AG08396 (cell line): ENCODE measurements at places on chromosomes 4 and X.

DNA sequence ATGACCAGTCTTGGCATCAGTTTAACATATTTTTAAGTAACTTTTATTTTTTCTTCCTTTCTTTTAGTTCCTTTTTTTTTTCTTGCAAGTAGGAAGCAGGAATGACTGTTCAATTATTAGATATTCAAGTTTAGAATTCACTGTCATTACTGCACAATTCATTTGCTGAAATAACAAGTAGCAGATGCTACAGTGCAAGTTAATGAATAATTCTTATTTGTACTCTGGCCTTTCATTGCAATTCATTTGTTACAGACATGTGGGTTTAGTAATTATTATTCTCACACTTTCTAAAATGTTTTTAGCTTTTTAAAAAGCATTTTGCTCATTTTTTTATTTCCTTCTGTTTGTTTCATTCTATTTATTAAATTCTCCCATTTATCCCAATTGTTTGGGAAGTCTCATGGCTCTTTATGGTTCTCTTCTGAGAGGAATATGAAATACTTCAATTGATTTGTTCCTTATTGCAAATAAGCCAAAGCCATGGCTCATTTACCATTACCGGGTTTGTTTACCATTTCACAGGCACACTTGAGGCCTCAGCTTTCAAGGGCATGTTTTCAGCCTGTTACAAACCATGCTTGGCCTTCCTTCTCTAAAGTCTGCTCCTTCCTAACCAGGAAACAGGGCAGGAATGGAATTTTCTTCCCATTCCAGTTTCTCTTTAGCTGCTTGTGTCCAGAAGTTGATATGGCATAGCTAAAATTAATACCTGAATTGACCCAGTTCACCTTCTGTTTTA is 4.6 kb upstream of the DCAF4L1 start:
- DNase-seq: no peak

DNA sequence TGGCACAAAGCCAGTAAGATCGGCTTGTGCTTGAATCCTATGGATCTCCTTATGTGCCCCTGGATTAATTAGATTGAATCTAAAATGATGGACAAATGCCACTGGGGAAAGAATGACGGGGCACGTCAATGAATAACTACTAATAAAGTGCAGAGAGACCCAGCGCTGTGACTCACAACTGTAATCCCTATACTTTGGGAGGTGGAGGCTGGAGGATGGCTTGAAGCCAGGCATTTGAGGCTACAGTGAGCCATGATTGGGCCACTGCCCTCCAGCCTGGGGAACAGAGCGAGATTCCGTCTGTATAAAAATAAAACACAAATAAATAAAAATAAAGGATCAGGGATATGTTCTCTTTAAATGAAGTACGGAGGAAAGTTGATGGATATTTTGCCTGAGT is 179.4 kb downstream of the DCHS2 start:
- DNase-seq: no peak

- no peak for DNase-seq
Observed at GRCh38 chr4:1226144-1226481, 22.8 kb downstream of the CTBP1 start.

DNA sequence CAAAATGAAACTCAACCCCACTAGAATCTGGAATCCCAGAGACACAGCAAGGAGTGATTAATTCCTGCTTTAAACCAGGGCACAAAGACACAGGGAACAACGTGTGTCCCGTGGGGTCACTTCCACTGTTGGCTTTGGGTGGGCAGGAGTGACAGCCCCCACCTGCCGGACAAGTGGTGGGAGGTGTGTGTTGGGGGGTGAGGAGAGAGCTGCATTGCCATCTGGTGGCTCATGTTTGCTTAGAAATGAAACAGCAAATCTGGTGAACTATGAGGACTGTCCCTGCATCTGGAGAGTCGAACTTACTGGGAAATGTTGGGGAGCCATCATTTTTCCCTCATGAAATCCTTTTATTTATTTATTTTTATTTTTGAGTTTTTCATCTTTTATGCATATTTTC is 75.9 kb upstream of the AFAP1 start:
- peak; percentile 49 for DNase-seq

GRCh38 chr4:138329506-138330070 is 87.4 kb upstream of the SLC7A11 start:
- no peak for DNase-seq

DNA sequence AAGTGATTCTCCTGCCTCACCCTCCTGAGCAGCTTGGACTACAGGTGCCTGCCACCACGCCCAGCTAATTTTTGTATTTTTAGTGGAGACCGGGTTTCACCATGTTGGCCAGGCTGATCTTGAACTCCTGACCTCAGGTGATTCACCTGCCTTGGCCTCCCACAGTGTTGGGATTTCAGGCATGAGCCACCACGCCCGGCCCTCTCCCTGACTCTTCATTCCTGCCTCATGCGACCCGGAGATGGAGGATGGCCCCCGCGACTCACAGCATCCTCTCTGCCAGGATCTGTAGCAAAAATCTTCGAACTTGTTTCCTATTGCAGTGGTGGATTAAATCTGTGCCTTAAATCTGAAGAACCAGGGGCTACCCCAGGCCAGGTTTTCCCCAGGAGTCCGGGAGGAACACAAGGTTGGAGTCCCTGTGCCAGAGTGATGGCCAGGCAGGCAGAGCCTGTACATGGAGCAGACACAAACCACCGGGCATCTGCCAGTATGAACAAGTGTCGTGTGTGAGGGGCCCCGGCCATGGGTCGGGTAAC is 11.5 kb downstream of the CPLX1 start:
- no peak for DNase-seq

GRCh38 chr4:151922306-151922705 is 161.5 kb upstream of the GATB start:
- no peak for DNase-seq

DNA sequence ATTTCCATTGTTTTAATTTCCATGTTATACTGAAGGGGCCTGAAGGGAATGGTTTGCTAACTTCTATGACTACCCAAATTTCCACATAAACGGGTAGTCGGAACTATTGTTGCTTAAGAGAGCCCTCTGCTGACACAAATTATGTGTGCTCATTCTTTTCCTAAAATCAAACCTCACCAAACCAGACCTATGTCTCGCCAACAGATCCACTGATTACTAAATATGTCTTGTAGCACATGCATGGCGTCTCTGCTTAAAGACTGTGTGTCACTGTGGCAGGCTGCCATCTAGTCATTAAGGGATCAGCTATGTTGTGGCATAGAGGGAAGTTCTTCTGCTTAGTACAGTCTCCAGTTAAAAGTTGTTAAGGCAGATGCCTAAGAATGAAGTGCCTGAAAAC is 25.1 kb downstream of the PIR start:
- peak; percentile 19 for DNase-seq

GRCh38 chrX:100830547-100830946 is 10.4 kb downstream of the CSTF2 start:
- no peak for DNase-seq

- DNase-seq: no peak
Observed at GRCh38 chr4:185207466-185207865, 1.9 kb upstream of the SNX25 start.

DNA sequence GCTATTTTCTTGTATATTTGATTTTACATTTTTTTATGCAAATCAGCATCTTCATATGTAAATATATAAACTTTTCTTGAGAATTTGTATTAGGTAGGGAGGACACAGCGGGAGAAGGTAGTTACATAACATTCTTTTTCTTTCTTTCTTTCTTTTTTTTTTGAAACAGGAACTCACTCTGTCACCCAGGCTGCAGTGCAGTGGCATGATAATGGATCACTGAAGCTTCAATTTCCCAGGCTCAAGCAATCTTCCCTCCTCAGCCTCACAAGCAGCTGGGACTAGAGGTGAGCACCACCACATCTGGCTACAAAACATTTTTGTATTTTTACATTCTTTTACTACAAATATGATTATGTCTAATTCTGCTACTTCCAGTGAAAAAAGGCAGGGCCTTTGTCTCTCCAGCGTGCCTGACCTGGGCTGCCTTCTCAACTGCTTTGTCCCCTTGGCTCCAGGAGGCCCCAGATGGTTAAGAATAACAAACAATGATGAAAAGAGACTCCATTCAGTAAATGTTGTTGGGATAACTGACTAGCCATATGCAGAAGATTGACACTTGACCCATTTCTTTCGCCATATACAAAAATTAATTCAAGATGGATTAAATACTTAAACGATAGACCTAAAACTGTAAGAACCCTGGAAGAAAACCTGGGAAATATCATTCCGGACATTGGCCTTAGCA is 46.5 kb upstream of the FAT4 start:
- no peak for DNase-seq

DNA sequence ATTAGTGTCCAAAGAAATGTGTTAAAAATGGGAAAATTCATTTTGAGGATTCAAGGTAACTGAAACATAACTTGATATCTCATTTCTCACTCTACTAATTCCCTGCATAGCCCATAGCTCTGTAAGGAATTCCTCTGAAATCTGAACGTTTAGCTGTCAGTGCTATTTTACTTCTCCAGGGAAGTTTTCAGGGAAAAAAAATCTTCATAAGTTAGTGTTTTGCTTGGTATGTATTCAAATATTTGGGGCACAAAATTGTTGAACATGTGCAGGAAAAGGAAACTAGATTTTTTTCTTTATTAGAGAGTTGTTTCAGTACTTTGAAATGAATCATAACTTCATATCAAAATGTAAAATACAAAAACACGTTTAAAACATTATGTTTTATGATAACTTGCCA is 891.4 kb downstream of the CENPC start:
- no peak for DNase-seq

- DNase-seq: no peak
Observed at GRCh38 chr4:61431131-61431530, 231.0 kb downstream of the ADGRL3 start.

GRCh38 chr4:87971866-87972265 is 3.6 kb upstream of the SPP1 start:
- DNase-seq: no peak

DNA sequence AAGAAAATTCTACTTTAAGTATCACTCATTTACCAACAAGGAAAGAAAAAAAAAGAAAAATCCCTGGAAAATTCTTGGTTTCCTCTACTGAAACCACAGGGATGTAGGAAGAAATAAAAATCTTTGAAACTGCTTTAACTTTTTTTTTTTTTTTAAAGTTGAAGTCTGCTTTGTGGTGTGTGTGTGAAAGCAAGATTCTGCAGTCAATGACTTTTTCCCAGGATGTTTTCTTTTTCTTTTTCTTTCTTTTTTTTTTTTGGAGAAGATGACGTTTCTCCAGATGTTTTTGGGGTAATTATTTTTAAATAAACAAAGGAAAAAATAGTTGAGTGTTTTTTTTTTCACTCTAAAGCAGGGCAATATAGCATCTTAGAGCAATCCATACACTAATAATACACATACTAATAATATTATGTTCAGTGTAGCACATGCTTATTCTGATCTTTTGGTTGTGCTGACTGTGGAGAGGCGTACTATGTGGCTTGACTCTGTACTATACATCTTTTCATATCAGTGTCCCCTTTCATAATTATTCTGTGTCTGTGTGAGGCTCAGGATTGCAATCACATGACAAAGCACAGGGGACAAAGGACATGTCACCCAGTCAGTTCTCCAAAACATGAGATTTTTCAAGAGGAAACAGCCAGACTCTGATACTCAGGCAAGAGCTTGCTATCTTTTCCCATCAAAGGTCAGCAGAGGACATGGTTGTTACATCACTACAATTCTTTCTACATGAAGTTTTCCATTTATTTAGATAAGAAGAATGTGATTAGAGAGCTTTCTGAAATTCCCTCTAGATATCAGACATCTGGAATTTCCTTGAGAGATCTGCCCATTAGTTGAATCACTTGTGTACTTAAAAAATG is 111.0 kb downstream of the PDE5A start:
- peak; percentile 5 for DNase-seq

- DNase-seq: no peak
Observed at GRCh38 chr4:10635091-10635490, 49.5 kb downstream of the CLNK start.

GRCh38 chrX:107700317-107700774 is 72.0 kb downstream of the PRPS1 start:
- DNase-seq: no peak

DNA sequence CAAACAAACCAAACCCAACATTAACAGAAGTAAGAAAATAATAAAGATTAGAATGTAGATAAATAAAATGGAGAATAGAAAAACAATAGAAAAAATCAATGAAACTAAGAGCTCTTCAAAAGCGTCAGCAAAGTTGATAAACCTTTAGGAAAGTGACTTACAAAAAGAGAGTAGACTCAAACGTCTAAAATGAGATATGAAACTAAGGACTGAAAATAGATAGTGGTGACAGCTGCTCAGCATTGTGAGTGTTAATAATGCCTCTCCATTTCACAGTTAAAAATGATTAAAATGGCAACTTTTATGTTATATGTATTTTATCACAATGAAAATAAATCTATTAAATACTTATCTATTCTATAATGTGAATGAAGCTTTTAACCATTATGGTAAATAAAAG is 125.7 kb upstream of the CPXCR1 start:
- no peak for DNase-seq

GRCh38 chr4:83731609-83732008 is 195.7 kb downstream of the GPAT3 start:
- no peak for DNase-seq

DNA sequence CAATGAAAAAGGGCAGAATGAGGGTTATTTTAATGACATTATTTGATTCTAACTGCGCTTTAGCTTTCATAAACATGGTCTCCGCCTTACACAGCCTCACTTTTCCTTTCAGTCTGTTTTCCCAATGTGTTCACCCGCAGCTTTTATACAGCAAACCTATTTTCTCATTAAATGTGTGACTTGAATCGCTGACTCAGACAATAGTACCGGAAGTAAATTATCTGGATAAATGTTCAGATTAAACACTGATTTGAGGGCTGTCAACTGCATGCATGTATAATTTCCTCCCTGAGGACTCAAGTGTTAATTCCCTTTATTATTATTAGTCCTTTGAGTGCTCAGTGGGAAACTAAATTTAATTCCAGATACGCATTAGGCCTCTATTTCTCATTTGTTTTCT is 117.3 kb downstream of the FAM133A start:
- DNase-seq: no peak

- no peak for DNase-seq
Observed at GRCh38 chr4:152417673-152418072, 118.2 kb downstream of the FBXW7 start.

GRCh38 chr4:109075621-109076020 is 226.8 kb downstream of the COL25A1 start:
- no peak for DNase-seq

- DNase-seq: no peak
Observed at GRCh38 chrX:129663171-129663570, 8.4 kb upstream of the APLN start.

GRCh38 chrX:17553469-17553868 is 178.5 kb downstream of the NHS start:
- DNase-seq: peak; percentile 25

DNA sequence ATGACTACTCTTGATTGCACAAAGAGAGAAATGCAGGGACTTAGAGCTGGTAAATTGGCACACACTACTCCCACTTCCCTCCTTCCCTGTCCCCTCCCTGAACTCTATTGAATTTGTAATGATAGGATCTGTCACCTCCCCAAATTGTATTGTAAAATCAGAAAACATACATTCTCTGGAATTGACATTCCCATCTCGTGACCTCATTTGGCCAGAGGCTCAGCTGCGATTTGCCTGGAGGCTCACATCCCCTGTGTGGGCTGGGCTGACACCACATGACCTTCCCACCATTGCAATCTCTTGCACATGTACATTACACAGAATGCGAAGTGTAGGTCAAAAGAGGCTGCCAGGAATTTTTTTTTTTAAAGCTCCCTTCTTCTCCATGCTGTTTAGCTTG is 172.1 kb downstream of the MID1IP1 start:
- DNase-seq: no peak

- DNase-seq: peak; percentile 13
Observed at GRCh38 chr4:173288296-173288695, 45.9 kb downstream of the HMGB2 start.

GRCh38 chr4:70877556-70877955 is 24.6 kb upstream of the MOB1B start:
- DNase-seq: no peak
